Heart right ventricle (tissue), 16 donors: ENCODE measurements at places on chromosomes 1 and 21.

DNA sequence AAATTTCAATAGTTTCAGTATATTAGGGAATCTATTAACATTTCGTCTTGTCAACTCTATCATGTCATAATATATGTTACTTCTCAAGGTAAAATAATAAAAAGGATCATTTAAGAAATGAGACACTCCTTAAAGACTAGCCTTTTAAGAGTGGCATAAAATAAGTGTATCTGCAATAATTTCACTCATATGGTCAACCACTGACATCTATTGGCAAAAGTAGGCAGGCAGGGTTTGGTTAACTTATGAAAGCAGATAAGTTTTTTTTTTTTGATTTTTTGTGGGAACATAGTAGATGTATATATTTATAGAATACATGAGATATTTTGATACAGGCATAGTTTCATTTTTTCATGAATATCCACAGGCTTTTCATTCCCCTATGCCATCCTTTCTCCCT, 5.5 kb upstream of the RGS21 start:
- H3K27ac ChIP-seq: no peak overlapping the region
- DNase-seq: no peak
- no peaks in the 10 kb centered on the region for H3K4me1 ChIP-seq

DNA sequence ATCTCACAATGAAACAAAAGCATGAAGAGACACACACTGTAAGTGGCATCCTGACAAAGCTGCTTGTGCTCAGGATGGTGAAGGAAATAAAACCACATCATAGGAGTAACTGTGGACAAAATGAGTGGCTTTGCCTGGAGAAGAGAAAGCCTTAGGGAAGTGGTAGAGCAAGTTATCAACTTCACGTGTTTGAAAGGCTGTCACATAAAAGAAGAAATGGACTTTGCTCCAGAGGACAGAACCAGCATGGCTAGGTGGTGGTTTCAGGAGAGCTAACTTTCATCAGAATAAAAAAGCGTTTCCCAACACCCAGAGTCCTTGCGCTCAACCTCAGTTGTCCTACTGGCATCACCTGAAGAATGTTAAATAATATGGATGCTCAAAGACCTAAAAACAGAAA, 139.9 kb downstream of the SETD4 start:
- no peak overlapping the region for H3K4me3 ChIP-seq
- no peaks in the 10 kb centered on the region for H3K4me1 ChIP-seq
- no peaks in the 10 kb centered on the region for H3K27me3 ChIP-seq
- H3K27ac ChIP-seq: no peak overlapping the region
- H3K36me3 ChIP-seq: no peaks in the 10 kb centered on the region

DNA sequence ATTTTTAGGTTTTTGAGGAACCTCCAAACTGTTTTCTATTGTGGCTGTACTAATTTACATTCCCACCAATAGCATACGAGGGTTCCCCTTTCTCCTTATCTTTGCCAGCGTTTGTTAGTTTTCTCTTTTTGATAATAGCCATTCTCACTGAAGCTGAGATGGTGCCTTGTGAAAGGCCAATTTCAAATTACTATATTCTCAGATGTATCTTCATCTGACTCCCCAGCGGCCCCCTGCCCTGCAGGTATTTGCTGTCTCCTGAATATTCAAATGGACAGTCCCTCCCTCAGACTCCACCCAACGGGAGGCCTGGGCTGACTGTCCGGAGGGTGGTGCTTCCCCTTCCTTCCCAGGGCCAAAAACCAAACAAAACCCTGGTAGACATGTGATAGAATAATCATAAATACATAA, 33.5 kb upstream of the TARBP1 start:
- no peaks in the 10 kb centered on the region for H3K36me3 ChIP-seq
- DNase-seq: no peak
- H3K27me3 ChIP-seq: no peaks in the 10 kb centered on the region
- H3K4me1 ChIP-seq: peaks cover 25% of the 10 kb centered on the region
- H3K4me3 ChIP-seq: no peak overlapping the region

- H3K4me1 ChIP-seq: no peaks in the 10 kb centered on the region
- H3K27ac ChIP-seq: no peak overlapping the region
- no peaks in the 10 kb centered on the region for H3K36me3 ChIP-seq
- no peak overlapping the region for H3K4me3 ChIP-seq
- H3K27me3 ChIP-seq: no peaks in the 10 kb centered on the region
These were observed 949.7 kb upstream of the TMPRSS15 start for GRCh38 chr21:19353256-19353655.
